ENCODE measurements at places on chromosomes 1 and 21.

DNA sequence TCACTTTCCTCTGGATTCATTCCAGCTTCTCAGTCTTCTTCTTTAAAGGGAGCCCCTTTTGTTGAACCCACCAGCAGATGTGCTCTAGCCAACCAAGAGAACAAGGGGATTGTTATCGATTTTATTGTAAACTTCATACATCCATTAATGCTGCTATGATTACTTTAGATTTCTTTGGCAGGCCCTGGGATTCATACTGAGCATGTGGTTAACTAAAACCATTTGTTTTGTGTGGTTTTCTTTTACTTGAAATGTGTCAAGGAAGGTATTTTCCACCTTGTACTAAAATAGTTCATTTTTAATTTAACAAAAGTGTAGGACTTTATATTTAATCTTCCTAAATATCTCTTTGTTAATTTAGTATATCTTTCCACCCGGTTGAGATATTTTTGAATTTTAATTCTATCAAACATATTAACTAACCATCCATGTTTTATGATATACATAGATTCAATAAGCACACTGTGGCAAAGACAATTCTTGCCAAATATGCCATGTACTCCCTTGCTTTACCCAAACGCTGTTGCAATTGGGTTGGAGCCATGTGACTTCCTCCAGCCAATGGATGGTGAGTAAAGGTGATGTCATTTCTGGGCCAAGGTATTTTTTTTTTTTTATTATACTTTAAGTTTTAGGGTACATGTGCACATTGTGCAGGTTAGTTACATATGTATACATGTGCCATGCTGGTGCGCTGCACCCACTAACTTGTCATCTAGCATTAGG lies 74.2 kb upstream of the LRRC8D start:
- DNase-seq: no peak

DNA sequence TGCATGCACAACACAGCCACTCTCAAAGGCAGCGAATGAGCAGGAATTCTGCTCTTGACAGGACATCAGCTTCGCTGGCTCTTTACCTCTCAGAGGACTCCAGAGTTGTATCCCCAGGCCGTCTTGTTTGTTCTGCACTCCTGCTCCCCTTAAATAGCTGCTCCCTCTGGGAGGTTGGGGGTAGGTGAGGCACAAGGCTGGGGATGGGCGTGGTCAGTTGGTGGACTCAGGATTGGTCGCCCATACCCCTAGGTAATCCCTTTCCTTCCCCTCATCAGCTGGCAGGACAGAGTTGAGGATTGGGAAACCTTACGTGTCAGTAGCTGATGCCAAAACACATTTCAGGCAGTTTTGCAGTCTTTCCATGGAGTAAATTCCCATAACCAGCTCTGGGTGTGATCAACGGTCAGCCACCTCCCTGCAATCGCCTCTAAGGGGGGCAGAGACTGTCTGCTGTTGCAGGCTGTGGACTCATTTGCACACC lies at the start of gene PLA2G2A:
PLA2G2A (minus strand) TSS at position 125 of the 484 bp plus-strand sequence. CDS start 845 bp downstream, outside the sequence.
- DNase-seq: no peak

- DNase-seq: peak; percentile 17
Measured at GRCh38 chr1:59971464-59971911, 44.9 kb upstream of the CYP2J2 start.

- peak; percentile 39 for DNase-seq
Measured at GRCh38 chr21:37365517-37366481, 774 bp upstream of the DYRK1A start.

DNA sequence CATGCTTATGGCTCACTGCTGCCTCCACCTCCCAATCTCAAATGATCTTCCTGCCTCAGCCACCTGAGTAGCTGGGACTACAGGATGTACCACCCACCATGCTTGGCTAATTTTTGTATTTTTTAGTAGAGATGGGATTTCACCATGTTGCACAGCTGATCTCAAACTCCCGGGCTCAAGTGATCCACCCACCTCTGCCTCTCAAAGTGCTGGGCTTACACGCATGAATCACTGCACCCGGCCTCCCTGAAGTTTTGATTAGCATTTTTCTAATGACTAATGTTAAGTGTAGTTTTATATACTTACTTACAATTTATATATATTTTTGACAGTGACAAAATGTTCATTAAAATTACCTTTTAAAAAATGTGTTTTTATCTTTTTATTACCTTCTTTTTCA lies 41.1 kb downstream of the ZNF678 start:
- no peak for DNase-seq

- no peak for DNase-seq
Measured at GRCh38 chr1:1112237-1112985, 3.5 kb downstream of the C1orf159 start.

DNA sequence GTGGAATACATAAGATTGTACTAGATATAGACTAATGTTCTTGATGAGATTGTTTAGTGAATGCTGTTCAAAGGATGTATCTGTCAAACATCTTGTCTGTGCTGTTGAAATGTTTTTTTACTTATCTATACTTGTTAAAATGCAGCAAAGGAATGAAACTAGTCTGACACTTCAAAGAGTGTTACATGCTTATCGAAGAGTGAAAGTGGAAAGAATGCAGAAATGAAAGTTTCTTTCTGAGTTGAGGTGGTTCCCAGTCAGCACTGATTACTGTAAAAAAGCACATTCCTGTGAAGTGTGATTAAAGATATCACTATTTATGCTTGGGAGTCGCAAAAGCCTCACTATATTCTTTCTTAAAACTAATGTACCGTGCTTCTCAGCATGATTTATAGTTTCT lies 1225.2 kb downstream of the NCAM2 start:
- no peak for DNase-seq

DNA sequence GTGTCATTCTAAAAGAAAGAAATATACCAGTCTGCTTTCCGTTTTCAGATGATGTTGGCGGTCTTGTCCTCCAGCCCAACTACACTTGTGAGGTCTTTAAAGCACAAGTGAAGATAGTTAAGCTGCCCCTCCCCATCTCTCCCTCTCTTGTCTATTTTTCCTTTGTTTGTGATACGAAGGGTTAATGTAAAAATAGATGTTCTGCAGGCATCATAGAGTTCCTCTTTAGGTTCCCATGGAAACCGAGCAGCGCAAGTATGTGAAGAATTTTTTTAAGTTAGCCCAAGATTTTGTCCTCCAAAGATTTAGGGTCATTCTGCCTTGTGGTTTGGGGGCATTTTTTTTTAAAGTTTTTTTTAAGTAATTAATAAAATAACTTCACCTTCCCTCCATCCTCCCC lies 232.4 kb upstream of the AJAP1 start:
- no peak for DNase-seq

DNA sequence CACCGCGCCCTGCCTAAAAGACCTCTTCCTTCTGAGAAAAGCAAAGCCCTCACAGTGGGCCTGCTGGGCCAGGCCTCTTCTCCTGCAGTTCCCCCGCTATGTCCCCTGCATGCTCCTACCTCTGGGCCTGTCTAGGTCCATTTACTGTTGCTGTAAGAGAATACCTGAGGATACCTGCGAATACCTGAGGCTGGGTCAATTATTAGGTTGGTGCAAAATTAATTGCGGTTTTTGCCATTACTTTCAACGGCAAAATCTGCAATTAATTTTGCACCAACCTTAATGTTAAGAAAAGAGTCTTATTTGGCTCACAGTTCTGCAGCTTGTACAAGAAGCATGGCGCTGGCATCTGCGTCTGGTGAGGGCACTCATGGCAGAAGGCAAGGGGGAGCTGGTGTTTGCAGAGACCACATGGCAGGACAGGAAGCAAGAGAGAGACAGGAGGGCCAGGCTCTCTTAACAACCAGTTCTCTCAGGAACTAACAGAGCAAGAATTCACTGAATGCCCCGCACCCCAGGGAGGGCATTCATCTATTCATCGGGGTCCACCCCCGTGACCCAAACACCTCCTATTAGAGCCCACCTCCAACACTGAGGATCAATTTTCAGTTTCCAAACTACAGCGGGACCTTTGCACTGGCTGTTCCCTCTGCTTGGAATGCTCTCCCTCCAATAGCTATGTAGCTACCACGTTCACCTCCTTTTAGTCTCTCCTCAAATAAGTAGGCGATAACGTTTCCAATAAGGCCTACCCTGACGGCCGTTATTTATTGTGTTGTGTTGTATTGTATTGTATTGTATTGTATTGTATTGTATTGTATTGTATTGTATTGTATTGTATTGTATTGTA lies 9.6 kb upstream of the UTS2 start:
- no peak for DNase-seq

DNA sequence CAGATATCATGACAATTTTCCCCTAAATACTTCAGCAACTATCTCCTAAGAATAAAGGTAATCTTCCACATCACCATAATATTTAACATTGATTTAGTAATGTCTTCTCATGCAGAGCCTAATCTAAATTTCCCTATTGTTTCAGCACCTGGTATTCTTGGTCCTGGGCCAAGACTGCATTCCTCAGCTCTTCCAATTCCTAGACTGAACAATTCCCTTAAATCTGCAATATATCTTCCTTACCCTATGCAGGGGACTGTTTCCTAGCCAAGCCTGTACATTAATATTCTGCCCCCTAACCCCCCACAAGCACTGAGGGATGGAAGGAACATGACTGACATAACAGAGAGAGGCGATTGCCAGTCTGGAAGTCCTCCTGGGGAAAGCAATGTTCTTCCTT lies 28.7 kb upstream of the DISP1 start:
- DNase-seq: no peak

GRCh38 chr1:232635778-232636356 lies 5.9 kb upstream of the SIPA1L2 start:
- no peak for DNase-seq

DNA sequence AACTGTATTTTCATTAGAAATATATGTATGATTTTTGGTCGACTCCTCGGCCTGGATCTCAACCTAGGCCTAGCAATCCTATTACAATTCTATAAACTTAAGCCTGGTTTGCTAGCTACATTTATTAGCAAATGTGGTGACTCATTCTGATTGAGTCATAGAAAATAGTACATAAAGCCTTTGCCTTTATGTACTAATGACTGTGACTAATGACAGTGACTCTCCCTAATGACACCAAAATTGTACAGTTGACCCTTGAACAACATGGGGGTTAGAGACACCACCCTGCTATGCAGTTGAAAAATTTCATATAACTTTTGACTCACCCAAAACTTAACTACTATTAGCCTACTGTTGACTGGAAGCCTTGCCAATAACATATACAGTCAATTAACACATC lies 78.9 kb downstream of the CLEC20A start:
- DNase-seq: no peak

GRCh38 chr1:87683196-87683956 lies 354.7 kb downstream of the LMO4 start:
- no peak for DNase-seq

DNA sequence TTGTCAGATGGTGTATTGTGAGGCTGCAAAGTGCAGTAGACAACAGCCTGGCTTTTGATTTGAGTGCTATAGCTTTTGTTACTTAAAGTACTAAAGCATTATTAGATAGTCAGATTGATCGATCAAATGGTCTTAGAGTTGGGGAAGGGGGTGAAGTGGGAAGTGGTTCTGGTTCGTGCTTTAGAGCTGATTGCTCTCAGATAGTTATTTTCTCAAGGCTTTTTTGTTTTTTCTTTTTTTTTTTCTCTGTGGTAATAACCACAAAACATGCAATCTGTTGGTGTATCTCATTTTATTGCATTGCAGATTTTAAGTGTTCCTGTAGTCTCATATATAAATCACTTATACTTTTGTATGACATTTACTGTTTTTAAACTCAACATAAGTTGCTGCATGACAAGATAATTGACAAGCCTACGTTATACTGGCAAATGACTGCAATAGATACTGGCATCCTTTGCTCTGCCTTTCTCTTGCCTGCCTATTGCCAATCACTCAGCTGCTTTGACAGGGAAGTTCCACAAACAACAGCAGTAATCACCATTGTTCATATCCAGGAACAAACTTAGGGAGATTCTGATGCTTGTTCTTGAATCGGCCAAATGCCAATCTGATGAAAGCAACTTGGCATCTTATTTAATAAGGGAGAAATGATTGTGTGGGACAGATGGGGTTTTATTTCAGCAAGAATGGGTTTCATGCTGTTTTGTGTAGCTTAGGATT lies 125.0 kb upstream of the B3GALT2 start:
- DNase-seq: no peak

DNA sequence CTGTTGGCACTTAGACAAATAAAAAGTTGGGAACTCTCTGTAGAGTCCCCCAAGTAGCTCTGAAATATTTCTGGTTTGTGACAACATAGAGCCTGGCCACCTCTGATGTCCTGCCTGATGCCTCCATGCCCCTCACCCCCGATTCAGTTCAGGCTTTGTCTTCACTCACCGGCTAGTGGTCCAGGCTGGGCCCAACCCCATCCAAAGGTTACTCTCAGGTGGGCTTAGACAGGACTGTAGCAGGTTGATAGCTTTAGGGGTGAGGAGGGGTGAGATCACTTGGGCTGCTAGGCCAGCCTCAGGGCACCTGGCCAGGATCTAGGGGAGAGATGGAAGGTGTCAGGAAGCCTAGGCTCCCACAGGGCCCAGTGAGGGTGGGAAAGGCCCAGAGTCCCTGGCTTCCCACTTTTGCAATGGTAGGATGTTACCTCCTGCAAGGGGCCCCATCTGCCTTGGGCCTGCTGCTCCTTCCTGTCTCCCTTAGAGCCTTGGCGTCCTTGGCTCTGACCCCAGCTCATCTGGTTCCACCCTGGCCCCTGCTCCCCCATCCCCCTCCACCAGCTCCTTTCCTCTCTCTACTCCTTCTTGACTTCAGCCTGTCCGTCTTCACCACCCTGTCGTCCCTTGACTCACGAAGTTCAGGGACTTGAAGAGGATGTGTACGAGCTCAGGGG lies 6.7 kb downstream of the EPS8L3 start:
- DNase-seq: no peak

DNA sequence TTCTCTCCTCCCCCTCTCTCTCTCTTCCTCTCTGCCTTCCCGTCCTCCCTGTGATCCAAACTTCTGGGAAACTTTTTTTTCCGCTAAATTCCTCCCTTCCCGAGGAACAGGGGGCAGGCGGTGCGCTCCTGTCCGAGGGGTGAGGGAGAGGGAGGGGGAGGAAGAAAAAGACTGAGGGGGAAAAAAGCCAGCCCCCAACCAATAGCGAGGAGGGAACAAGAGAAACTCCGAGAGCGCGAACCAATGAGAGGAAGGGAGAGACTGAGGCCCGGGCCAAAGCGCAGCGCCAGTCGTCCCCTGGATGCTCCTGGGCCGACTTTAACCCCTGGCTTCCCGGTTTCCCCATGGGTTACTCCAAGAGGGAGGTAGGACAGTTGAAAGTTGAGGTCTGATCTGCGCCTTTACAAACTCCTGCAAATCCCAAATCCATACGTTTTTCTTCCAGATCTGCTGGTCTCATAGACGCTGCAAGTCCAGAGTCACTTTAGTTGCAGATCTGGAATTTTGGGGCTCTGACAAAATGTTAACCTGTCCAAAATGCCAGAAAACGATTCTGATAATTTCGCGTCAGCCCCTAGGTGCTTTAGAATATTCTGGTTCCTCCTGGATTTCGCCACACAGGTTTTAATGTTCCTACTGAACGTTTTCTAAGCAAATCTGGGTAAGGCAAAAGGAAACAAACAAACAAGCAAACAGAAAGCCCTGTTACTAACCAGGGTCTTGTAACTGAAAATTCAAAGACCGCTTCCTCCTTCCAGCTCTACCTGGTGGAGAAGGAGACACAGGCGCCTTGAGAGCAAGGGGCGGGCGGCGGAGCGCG lies at the start of gene TBX15:
TBX15 (minus strand) TSS at position 158 of the 820 bp plus-strand sequence. CDS start 548 bp downstream, outside the sequence.
- DNase-seq: no peak

GRCh38 chr1:154783976-154784375 lies 86.1 kb downstream of the KCNN3 start:
- no peak for DNase-seq

Data from stimulated activated CD8-positive, alpha-beta memory T cell treated with anti-CD3 and anti-CD28 coated beads, Interleukin-15, amount 100 ng/mL, for 24 hours (primary cell).